Fibroblast of villous mesenchyme (primary cell): ENCODE measurements at places on chromosomes 5 and 9.

DNA sequence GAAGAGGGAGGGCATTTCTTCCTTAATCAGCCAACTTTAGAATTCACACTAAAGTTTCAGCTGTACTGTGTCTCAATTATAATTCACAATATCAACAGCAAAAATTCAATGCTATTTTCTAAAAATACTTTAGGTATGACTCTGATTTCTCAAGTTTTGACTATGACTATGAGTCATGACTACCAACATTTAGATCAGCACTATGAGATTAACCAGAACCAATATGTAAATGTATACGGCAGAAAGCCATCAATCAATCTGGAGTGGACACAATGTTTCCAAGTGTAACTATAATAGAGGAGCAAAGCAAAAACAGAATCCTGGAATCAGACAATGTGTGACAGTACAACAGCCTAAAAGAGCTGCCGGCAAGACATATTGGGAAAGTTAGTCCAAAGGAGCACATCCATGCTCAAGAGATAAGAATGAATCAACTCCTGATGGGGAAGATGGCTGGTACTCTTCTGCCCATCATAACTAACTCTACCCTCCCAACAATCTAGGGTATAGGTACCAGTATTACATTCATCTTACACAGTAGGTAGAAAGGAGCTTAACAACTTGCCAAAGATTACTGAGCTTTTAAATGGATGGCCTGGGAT lies 294.4 kb downstream of the SEMA5A start:
- DNase-seq = peak; percentile 51

DNA sequence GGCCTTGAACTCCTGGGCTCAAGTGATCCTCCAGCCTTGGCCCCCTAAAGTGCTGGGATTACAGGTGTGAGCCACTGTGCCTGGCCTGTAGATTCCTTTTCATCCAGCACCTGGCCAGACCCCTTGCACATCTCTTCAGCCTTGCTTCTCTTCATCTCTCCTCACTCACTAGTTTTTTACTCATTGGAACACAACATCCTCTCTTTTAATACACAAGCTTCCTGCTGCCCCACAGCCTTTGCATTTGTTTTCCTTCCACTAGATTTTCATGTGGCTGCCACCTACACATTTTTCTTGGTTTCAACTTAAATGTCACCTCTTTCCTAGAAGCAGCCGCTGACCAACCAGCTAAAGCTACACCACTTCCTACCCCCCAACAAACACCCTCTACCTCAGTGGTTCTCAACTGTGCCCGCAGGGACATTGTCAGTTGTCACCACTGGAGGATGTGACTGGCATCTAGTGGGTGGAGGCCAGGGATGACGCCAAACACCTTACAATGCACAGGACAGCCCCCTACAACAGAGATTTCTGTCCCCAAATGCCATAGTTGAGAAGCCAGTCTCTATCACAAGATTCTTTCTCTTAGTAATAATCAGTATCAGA lies 33.7 kb downstream of the HAVCR1 start:
- DNase-seq = no peak

GRCh38 chr5:31819926-31820516 lies 181.1 kb downstream of the PDZD2 start:
- DNase-seq = no peak

GRCh38 chr5:114362197-114362976 lies 517 bp downstream of the KCNN2 start:
- DNase-seq = peak; percentile 16

GRCh38 chr9:118618084-118618483 lies 751.2 kb downstream of the BRINP1 start:
- peak; percentile 34 for DNase-seq

GRCh38 chr5:79020861-79021561 lies 35.9 kb upstream of the ARSB start:
- DNase-seq = peak; percentile 61

GRCh38 chr5:33008751-33009418 lies 297.8 kb downstream of the NPR3 start:
- DNase-seq = peak; percentile 38

- peak; percentile 24 for DNase-seq
Observed at GRCh38 chr5:39019254-39019653, 54.9 kb downstream of the RICTOR start.

GRCh38 chr9:3458806-3459475 lies 66.9 kb downstream of the RFX3 start:
- DNase-seq = no peak

DNA sequence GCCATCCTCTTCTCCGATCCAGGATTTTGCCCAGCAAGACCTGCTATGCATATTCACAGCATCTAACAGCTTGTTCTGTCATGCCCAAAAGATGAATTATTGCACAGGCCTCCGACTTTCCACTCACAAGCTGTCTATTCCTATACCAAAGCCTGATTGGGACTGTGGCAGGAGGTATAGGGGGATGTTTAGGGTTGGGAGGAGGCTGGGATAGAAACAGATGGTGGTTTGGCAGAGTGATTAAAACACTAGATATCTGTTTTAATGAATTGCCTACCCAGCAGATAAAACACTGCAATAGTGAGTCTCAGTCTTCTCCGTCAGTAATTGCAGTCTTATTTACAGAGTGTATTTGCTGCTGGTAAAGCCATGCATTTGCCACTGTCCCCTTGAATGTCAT lies 215.3 kb downstream of the TLR4 start:
- DNase-seq = no peak

DNA sequence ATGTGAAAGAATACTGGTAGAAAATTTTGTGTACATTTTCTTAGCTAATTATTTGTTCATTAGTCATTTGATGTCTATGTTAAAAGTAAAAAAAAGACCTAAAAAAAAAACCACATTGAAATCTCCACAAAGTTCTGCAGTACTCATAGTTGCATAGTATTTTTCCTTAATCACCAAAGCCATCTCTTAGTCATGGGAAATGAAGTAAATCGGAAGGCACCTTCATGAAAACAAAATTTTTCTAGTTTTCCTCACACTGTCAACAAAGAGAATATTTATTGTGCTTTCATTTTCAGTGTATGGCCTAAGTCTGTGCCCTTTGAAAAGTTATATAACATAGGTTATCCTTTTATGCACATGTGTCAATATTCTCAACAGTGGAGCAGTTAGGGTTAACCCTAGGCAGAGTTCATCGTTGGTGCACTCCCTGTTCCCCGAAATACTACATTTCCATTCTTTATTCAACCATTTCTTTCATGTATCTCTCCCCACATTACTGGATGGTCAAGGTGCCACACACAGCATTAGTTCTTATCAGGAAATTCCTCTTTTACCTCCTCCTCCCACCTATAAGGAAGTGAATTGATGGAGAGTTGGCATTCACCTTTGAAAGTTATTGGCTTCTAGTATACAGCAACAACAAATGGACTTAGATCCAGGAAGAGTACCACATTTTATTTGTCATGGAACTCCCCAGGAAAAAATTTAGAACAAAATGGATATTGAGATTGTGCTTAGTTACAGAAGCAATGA lies 93.1 kb downstream of the NUDT12 start:
- DNase-seq = peak; percentile 65

DNA sequence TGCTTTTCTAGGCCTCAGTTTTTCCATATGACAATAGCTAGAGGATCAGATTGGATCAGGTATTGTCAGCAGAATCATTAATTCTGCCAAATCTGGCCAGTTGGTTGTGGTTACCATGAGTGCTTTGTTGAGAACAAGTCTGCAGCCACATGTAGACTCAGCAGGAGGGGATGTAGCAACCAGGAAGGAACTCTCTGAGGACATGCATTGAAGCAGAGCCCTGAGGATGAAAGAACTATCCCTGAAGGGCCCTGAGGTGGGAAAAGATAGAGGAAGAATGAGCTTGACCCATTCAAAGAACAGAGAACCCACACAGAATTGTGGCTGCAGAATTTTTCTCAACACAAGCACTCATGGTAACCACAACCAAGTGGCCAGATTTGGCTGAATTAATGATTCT lies 60.1 kb upstream of the AFAP1L1 start:
- DNase-seq = peak; percentile 76

- no peak for DNase-seq
Observed at GRCh38 chr5:63194126-63194525, 615.5 kb downstream of the LRRC70 start.

GRCh38 chr5:123084730-123085605 lies 4.1 kb upstream of the PRDM6 start:
- no peak for DNase-seq

DNA sequence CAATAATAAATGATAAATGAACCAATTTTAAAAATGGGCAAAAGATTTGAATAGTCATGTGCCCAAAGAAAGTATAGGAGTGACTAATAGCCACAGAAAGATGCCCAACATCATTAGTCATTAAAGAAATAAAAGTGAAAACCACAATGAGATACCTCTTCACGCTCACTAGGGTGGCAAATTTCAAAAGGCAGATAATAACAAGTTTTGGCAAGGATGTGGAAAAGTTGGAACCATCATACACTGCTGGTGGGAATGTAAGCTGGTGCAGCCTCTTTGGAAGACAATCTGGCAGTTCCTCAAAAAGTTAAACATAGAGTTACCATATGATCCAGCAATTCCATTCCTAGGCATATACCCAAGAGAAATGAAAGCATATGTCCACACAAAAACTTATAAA lies 1819.8 kb downstream of the MAT2B start:
- peak; percentile 7 for DNase-seq

DNA sequence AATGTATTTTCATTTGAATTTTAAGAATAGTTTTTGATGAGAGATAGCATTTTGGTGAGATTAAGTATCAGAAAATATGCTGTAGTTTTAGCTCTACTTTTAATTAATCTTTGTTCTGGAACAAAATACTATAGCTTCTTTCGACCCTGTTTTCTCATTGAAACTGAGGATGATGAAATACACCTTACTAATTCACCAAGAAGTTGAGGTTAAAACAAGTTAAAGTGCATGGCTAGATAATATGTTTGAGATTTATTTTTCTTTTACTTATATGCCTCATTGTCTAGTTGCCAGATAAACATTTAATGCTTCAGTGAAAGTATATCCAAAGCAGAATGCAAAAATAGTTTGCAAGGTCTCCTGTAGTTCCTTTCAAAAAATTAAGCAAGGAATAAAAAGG lies 140.1 kb upstream of the KCNN2 start:
- DNase-seq = no peak

- DNase-seq = peak; percentile 34
Observed at GRCh38 chr9:15317836-15318235, 10.8 kb upstream of the TTC39B start.

GRCh38 chr9:35766997-35767396 lies 12.9 kb upstream of the MSMP start:
- DNase-seq = no peak

DNA sequence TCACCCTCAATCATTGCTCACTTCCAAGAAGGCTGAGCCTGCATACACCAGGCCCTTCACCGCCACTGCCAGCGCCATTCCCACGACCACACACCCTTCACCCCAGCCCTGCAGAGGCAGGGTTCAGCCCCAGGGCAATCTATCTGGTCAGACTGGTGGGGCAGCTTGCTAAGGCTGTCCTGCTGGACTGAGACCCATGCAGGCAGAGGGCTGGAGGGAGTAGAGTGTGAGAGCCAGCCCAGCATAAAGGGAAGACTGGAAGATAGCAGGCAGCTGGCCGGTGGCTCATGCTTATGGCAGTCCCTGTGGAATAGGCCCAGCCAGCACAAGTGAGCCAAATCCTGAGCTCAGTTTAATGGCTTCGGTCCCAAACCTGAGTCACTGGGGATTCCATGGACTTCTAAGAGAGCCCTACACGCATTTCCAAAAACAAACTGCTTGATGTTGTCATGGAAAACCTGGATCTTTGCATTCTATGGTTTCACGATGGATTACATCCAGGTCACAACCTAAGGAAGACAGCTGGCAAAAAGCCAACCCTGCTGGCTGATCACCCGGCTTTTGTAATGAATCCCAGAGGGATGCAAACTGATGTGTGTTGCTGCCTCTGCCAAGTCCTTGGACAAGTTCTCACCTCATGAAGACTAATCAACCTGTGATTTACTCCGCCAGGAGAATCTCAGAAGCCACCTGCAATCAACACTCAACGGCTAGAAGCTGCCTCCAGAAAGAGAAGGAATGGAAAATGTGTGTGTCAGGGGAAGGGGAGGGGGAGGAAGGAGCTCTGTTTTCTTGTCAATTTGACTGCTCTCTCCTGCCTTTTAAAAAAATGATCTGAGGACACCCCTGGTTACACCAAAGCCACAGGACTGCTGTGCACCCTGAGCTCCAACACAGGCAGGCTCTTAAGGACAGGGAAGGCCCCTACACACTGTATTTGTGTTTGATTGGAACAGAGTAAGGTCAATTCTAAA lies 143.6 kb downstream of the LHFPL2 start:
- peak; percentile 94 for DNase-seq

GRCh38 chr5:16754601-16755000 lies 137.8 kb upstream of the RETREG1 start:
- no peak for DNase-seq

DNA sequence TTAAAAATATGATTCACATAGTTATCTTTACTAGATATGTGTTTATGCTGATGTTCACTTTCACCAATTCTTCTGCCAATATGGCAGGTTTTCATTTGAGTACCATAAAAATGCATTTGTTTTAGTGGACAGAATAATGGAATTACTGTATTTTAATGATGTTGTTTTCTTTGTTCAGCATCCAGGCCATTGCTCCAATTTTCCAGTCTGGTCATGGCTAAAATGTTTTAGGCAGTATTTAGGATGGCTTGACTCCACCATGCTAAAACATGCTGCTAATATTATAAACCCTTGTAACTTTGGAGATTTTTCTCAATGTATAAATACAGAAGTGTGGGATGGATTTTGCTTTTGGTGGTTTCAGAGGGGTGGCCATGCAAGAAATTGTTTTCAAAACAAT lies 273.0 kb upstream of the RPS23 start:
- no peak for DNase-seq

GRCh38 chr5:142918959-142919635 lies 148.9 kb downstream of the ARHGAP26 start:
- no peak for DNase-seq

DNA sequence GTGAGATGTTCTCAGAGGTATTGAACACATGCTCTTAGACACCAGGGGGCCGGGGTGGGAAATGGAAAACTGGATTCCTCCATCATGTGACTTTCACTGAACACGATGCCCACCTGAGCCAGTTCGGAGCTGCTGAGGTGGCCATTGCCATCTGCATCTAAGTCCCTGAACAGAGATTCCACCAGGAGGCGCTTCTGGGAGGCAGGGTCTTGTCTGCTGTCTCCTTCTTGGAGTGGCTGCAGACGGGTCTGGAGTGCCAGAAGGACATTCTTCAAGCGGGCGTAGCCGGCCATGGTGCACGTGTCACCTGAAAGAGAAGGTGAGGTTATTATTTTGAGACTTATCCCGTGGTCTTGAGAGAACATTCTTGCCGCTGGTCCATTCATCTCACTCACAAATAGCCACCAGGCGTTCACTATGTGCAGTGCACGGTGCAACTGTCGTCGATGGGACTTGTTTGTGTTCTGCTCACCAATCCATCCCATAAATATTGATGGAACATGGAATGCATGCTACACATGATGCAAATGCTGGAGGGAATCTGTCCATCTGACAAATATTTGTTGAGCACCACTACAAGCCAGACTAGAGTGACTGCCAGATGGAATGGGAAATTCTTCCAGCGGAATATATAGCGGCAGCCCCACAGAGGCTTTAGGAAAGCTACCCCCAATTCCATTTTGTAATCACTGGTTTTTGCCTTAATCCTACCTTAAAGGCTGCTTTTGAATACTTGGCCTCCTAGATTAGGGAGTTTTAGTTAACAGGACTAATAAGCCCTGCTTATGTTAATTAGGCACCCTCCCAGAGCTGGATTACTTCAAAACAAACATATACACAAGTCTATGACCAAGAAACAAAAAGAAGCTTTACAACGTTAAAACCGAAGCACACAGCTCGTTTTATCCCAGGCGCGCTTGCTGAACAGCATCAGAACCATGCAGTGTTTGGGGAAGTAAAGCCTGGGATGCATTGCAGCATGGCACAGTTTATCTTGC lies 264.8 kb downstream of the HSPA4 start:
- DNase-seq = peak; percentile 20

GRCh38 chr5:17444496-17444895 lies 53.5 kb upstream of the TAF11L2 start:
- DNase-seq = no peak
